ENCODE measurements at places on chromosomes 1 and 21.

- DNase-seq, result peak; percentile 92
Measured at GRCh38 chr1:117173691-117174090, 37.0 kb downstream of the VTCN1 start.

DNA sequence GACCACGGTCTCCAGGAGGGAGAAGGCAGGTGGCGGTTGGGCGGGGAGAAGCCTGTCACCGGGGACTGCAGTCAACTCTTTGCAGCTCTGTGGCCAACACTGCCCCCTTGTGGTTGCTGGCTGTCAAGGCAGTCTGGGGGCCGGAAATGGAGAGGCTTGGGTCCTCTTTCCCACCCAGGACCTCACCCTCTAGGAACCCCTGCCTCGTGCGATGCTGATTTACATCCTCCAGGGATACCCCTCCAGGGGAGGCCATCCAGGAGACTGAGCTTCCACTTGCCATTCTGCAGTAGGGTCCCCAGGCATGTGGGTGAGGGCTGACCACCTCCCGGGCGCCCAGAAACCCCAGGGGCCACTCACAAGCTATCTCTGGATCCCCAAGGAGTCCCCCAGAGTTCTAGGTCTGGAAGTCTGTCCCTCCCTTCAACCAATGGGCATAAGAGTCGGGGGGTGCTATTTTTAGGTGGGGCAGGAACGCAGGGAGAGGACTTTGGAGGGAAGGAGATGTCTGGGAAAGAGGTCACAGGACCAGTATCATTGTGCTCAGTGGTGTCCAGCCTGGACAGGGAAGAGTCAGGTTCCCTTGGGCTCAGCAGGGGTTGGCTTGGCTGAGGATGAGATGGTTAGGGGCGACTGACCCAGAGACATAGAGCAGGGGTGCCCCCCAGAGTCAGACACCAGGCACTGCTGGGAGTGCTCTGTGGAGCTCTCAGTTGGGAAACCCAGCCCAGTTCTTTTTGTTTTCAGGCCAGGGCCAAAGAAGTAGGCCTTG, 7.1 kb upstream of the GPR61 start:
- DNase-seq, result peak; percentile 71

DNA sequence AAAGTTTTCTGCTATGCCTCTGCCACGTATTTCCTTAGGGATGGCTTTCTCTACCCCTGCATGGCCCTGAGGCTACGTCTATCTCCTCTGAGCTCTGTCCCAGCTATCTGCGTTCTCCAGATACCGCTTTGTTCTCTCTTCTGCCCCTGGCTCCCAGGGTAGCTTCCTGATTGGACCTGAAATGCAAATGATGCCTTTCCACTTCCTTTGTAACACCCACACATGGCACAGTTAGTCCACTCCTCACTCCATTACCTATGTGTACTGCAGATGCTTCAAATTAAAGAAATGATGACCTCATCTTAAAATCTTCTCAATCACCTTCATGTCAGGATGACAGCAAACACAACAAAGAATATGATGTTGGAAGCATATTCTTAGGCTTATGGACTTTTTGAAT, 138.6 kb upstream of the POGK start:
- no peak for DNase-seq

DNA sequence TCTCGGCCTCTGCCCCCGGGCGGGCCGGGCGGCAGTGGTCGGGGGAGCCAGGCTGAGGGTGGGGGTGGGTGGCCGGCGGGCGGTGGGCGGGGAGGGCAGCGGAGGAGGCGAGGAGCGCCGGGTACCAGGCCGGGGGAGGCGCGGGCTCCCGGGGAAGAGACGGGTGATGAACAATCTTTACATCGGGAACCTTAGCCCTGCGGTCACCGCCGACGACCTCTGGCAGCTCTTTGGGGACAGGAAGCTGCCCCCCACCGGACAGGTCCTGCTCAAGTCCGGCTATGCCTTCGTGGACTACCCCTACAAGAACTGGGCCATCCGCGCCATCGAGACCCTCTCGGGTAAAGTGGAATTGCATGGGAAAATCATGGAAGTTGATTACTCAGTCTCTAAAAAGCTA, 112.5 kb downstream of the NBPF12 start:
- no peak for DNase-seq

- DNase-seq, result no peak
Measured at GRCh38 chr1:81183051-81183450, 617.7 kb upstream of the ADGRL2 start.

DNA sequence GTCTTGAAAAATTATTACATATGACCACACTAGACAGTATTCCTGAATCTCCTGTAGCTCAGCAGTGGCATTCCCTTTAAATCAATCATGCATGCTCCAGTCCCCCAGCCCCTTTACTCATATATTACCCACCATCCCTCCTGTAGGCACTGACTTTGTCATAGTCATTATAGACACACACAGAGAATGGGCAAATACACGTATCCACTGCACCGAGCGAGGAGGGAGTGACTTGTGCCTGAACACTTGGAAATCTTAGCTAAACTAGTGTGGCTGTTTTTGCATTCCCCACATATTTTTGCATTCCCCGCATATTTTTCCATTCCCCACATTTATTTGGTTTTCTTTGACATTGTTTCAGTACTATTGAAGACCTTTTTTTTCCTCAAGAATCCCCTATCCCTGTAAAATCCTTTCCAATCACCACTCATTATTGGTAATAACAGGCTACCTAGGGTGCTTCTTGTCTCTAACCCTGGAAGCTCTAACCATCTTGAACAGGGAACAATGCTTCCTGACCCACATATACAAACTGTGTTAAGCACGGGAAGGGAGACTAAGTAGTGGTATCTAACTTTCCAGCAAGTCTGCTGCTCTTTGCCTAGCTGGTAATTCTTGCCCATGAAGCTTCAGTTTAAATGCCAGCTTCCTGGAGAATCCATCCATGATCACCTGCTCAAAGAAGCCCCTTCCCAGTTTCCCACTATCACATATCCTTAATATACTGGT, 534.4 kb upstream of the CAMK1G start:
- no peak for DNase-seq

DNA sequence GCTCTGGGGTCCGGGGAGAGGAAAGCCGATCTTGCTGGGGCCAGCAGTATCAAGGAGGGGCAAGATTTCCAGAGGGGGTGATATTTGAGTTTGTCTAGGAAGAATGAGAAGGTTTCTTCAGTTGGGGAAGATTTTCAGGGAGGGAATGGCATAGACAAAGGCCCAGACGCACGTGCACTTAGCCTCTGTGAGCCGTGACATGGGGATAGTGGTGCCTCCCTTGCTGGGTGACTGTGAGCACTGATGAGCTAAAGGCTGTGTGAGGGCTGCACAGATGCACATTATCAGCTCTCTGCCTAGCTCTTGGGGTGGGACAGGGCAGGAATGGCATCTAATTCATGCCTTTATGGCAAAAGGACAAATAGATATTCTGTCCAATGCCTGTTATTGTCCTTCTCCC, 1.8 kb downstream of the CDCP2 start:
- DNase-seq, result no peak

GRCh38 chr1:212589446-212589845, 19.1 kb upstream of the ATF3 start:
- no peak for DNase-seq

DNA sequence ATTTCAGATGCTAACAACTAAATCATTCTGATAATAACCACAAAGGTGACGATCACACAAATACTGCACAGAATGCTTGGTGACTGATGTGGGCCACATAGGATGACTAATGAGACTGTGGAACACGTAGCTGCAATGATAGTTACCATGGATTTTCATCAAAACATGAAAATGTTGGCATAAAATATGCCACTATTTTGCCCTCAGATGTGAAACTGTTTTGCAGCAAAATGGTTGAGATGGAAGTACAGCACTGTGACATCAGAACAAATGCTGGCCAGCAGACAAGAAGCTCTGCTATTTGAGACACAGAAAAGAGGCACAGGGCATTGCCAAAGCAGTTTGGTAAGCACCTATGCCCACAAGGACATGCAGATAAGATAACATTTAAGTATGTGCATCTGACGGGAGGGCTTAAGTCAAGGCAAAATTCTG, 83.8 kb downstream of the NIBAN1 start:
- no peak for DNase-seq

DNA sequence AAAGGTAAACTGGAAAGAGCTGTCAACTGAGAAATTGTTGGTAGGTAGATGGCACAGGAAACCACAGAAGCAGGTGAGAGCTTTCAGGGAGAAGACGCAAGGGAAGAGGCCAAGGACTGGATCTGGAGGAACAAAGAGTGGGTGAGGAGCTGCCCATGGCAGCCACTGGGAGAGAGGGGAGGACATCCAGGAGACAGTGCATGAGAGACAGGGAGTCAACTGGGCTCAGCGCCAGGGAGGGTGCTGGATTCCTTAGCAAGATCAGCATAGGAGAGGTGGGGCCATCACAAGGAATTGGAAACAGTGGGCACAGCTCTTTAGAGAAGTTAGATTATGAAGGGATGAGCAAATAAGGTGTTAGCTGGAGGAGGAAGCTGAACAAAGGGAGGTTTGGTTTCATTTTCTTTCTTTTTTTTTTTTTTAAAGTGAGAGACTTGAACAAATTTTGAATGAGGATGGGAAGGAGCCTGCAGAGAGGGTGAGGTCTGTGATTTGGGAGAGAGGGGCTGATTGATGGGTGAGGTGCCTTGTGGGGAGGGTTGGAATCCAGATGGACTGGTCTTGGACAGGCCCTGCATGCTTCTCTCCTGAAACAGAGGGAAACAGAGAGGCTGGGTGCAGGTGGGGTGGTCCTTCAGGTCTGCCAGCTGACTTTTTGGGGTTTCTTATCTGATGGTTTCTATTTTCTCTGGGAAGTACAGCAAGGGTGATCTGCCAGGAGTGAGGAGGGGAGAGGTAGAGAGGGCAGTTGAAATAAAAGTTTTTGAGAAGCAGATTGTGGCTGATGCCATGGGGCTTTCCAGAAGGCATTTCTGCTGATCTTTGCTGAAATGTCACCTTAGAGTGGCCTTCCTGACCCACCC, 5.4 kb downstream of the CYP4B1 start:
- no peak for DNase-seq

GRCh38 chr1:52127181-52128180, 14.4 kb upstream of the ZFYVE9 start:
- DNase-seq, result peak; percentile 37

GRCh38 chr1:12152113-12152891, 14.5 kb upstream of the TNFRSF1B start:
- DNase-seq, result no peak

DNA sequence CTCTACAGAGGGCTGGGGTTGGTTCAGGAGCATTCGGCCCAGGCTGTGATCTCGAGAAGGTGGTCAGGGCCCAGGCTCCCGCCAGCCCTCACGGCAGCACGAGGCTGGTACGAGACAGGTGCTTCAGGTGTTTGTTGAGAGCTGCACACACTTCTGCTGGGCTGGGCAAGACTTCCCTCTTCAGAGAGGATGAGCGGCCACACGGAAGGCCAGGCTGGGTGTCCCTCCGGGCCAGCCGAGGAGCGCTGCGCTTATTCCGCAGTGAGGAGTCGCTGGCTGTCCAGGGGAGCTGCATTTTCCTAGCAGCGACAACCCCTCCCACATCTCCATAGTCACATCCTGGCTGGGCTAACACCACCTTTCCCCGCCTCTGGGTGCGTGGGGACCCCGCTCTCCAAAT, 50.5 kb downstream of the PDE9A start:
- no peak for DNase-seq

DNA sequence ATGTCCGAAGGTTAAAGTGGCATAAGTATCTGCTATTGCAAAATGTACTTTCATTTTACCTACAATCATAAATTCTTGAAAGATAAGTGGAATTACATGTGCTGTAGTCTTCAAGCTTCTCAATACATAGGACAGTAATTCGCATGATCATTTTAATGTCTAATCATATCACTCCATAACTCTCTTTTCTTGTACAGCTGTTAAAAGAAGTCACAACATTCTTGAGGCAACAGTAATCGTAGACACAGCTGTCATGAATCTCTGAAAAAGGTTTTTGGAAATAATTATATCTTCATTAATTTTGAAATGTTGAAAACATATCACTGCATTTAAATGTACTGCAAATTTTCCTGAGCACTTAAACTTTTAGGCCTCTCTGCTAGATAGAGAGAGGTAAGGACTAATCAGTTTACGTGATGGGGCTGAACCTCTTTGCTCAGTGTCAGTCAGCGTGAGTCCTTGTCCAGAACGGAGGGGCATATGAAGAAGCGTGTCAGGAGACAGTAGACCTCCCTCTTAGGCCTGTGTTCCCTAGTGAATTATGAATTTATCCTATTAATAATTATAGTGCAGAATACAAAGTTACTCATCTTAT, 133.4 kb downstream of the NEK7 start:
- no peak for DNase-seq

GRCh38 chr1:169042377-169042776, 64.1 kb upstream of the ATP1B1 start:
- DNase-seq, result no peak

DNA sequence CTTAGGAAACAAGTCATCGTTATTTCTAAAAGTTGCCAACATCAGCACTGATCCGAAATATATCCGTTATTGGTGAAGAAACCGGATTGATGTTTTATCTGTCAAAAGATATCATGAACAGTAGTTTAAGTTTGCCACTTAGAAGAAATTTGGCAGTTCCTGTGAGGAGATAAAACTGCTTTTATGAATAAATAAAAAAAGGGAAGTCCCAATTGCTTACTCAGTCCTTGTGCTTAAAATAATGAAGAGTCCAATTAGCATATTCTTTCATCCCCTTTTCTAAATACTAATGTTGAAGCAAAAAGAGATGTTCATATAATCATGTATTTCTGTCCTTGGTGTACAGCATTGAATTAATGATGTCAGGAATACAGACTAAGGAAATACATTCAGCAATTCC, 164.6 kb downstream of the NCAM2 start:
- no peak for DNase-seq

DNA sequence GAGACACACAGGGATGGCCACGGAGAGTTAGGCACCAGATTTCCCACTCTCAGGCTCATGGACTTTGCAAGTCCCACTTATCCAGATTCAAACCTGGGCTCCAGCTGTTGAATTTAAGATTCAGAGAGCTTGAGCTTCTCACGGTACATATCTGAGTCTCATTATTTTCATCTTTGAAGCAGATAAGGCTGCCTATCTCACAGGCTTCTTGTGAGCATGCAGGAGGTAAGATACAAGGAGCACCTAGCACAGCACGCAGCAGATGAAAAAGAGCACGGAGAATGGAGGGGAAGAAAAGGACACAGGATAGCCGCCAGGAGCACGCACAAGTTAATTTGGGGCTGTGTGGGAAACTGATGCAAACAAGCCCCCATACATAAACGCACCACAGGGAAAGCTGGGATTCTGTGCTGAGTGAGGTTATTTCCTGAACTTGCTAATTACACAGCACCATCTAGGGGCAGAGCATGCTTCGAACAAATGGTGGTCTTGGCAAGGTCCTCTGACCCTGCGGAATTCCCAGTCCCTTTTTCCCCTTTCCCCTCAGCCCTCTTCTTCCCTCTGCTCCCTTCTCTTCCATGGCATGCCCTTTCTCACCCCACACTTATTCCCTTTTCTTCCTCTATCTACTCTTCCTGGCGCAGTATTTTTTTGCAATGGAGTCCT, 134.7 kb upstream of the VANGL1 start:
- DNase-seq, result no peak

GRCh38 chr1:7151978-7152377, 366.7 kb downstream of the CAMTA1 start:
- no peak for DNase-seq
